ENCODE measurements at places on chromosomes 2 and 18.

GRCh38 chr2:37583402-37583801 lies 88.0 kb downstream of the CDC42EP3 start:
- DNase-seq = no peak

GRCh38 chr2:42135381-42136312 lies 33.5 kb upstream of the EML4 start:
- DNase-seq = no peak

- DNase-seq = no peak
Observed at GRCh38 chr2:48112911-48113680, 206.8 kb upstream of the FBXO11 start.

DNA sequence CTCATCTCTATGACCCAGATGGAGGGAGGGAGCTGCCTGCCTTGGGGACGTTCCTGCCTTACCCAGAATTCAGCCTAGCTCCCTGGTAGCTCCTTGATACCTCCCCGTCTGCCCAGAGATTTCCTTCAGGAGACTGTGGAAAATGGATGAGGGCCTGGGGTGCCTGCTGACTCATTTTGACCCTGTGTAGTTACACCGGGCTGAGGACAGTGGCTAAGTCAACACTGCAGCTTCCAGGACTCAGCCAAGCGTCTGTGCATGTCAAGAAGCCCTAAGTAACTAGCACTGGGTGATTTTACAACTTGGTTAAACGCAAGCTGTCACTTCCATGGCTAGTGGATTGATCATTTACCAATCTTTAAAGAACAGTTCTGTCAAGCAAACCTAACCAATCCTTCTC lies 23.3 kb upstream of the EPAS1 start:
- DNase-seq = no peak

DNA sequence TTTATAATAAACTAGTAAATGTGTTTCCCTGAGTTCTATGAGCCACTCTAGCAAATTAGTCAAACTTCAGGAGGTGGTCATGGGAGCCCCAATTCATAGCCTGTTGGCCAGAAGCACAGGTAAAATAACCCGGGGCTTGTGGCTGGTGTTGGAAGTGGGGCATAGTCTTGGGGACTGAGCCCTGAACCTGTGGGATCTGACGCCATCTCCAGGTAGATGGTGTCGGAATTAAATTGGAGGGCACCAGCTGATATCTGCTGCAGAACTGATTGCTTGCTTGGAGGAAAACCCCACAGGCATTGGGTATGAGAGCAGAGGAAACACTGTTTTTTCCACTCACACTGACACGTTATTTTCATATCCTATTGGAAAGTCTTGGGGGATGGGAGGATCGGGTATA lies 14.1 kb downstream of the NMS start:
- no peak for DNase-seq

GRCh38 chr2:111896576-111896975 lies 1.8 kb upstream of the MERTK start:
- no peak for DNase-seq

All from stimulated activated CD8-positive, alpha-beta memory T cell treated with anti-CD3 and anti-CD28 coated beads, Interleukin-12 subunit alpha, Interleukin-12 subunit beta, amount 100 ng/mL, for 1 hour (primary cell).